ENCODE measurements at places on chromosomes 1 and 21. TPM values are rescaled to one million over a fixed set of nuclear protein-coding genes. Genes with fewer than 3 reads are reported as not detected.

DNA sequence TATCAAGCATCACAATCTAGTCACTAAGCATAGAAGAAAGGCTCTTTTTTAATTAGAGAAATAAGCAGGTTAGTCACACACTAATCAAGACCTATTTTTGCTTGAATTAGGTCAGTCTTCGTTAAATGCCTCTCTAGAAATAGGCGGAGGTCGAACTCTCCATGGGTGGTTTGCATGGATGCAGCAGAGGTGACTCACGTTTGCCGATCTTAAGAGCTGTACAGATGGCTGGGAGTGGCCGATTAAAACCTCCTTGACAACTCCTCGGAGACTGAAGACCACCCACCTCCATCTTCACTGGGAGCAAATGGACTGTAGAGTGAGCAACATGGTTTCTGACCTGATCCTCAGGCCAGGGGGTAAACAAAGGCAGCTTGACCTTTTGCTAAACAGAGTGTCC, 249.3 kb downstream of the ZNF648 start:
- no peaks in the 10 kb centered on the region for H3K4me1 ChIP-seq
- no peak for DNase-seq
- H3K27me3 ChIP-seq: no peaks in the 10 kb centered on the region
- H3K4me3 ChIP-seq: no peak overlapping the region

The AADACL4 gene
- total RNA-seq: not detected

DNA sequence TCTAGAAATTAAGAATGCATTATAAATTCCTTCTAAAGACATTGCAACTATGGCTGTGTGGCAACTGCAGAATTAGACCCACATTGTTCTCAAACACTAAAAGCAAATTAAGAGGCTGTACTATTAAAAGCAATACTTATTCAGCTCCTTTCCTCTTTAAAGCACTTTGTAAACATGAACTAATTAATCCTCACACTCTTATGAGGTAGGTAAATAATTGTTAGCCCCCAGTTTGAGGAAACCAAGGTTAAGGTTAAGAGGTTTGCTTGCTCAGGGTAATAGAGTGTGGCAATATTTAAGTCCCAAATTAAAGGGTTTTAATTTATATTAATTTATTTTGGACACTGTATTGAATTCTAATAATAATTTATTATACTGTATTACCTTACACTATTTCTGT, 553.8 kb downstream of the LRRIQ3 start:
- no peak overlapping the region for H3K4me3 ChIP-seq
- H3K27ac ChIP-seq: no peak overlapping the region
- no peaks in the 10 kb centered on the region for H3K4me1 ChIP-seq
- H3K27me3 ChIP-seq: no peaks in the 10 kb centered on the region

The LACTBL1 gene
- not detected for total RNA-seq

The EVA1C gene
- 22.1 TPM for total RNA-seq

- H3K27ac ChIP-seq: no peak overlapping the region
- no peaks in the 10 kb centered on the region for H3K27me3 ChIP-seq
- no peak overlapping the region for H3K4me3 ChIP-seq
These were observed 33.9 kb upstream of the ASPM start for GRCh38 chr1:197180252-197180878.

The EPS8L3 gene
- 0.47 TPM for total RNA-seq

DNA sequence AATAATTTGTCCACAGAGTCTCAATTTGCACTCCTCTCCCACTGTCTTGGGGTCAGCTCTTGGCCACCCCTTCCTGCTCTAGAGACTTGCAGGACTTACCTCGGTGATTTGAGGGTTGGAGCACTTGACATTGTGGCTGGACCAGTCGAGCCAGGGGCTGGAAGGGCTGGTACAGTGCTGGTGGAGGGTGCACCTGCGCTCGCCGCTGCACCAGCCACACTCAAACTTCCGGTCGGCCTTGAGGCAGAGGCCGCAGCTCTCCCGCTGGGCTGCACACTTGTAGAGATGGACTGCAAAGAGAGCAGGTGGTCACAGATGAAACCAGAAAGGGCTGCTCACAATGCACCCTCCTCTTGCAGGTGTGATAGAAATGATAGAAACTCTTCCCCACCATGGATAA, 165.0 kb downstream of the PLXNA2 start:
- H3K4me3 ChIP-seq: no peak overlapping the region
- no peaks in the 10 kb centered on the region for H3K4me1 ChIP-seq
- H3K27ac ChIP-seq: no peak overlapping the region
- no peaks in the 10 kb centered on the region for H3K36me3 ChIP-seq
- H3K27me3 ChIP-seq: no peaks in the 10 kb centered on the region

The TEDDM1 gene
- not detected for total RNA-seq

The MAP10 gene
- total RNA-seq: 2.7 TPM

DNA sequence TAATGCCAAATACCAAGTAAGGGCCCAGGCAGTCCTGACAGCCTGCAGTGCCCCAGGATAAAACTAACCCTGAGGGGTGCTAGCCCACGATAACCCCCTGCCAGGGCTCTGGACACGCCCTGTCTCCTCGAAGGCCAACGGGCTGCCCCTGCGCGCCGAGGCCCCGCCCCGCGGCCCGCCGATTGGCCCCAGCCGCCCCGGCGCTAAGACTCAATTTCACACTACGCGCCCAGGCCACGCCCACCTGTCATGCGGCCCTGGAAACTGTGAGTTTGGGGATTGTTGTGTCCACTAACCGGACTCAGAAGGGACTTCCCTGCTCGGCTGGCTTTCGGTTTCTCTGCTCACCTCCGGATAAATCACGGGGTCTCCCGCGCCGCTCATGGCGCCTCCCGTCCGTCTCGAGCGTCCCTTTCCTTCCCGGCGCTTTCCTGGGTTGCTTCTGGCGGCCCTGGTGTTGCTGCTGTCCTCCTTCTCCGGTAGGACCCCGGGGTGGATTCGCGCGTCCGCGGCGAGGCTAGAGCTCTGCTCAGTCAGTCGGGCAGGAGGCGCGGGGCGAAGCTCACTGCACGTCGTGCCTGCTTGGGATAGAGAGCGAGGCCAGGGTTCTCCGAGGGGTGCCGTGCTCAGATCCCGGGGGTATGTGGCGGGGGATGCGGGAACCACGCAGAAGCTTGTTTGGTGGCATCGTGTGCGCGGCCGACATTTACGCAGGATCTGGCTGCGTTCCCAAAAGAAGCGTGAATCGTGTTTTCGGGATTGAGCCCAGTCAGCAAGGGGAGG, at the start of gene CR1L:
Gene CR1L, plus strand, starts transcription at position 282 of the 783 bp plus-strand sequence. Its CDS starts 101 bp downstream, at position 383.
- H3K4me3 ChIP-seq: peak within 1 kb of the TSS; percentile 58
- no peaks in the 10 kb centered on the region for H3K36me3 ChIP-seq
- H3K4me1 ChIP-seq: no peaks in the 10 kb centered on the region
- DNase-seq: peak; percentile 73

The ATG4C gene
- total RNA-seq: 10.8 TPM

- H3K4me3 ChIP-seq: no peak overlapping the region
- H3K36me3 ChIP-seq: no peaks in the 10 kb centered on the region
- no peaks in the 10 kb centered on the region for H3K27me3 ChIP-seq
- no peaks in the 10 kb centered on the region for H3K4me1 ChIP-seq
These were observed 17.6 kb upstream of the NID1 start for GRCh38 chr1:236082526-236082925.

The TCHHL1 gene
- not detected for total RNA-seq

DNA sequence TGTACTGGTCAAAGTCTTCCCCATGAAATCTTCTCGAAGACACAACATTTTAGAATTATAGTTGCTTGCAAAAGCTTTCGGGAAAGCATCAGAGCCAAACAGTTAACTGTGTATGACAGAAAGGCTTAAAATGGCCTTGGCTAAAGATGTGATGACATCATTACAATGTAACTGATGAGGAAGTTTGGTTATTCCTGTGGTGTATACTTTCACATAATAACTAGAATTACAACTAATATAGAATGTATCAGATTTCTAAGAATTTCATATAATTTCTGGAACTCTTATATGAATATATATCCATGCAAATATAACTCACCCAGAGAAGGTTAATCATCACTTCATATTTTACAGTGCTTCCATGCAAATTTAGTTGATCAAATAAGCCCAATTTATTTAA, 8.4 kb downstream of the TP73 start:
- no peaks in the 10 kb centered on the region for H3K36me3 ChIP-seq
- no peaks in the 10 kb centered on the region for H3K4me1 ChIP-seq
- no peak overlapping the region for H3K4me3 ChIP-seq
- peaks cover 42% of the 10 kb centered on the region for H3K27me3 ChIP-seq

- no peak for DNase-seq
- H3K4me1 ChIP-seq: peaks cover 6% of the 10 kb centered on the region
- H3K27me3 ChIP-seq: peaks cover 21% of the 10 kb centered on the region
- peak overlapping the region; percentile 24 for H3K4me3 ChIP-seq
- H3K27ac ChIP-seq: no peak overlapping the region
- H3K36me3 ChIP-seq: no peaks in the 10 kb centered on the region
These were observed 585 bp downstream of the NEGR1 start for GRCh38 chr1:72281637-72282270.

GRCh38 chr1:150507912-150508864, at the start of gene ECM1:
Gene ECM1, plus strand, starts transcription at chr1:150508109. Its CDS starts 101 bp downstream, at chr1:150508210.
- DNase-seq: no peak
- no peaks in the 10 kb centered on the region for H3K4me1 ChIP-seq
- peaks cover 14% of the 10 kb centered on the region for H3K36me3 ChIP-seq

DNA sequence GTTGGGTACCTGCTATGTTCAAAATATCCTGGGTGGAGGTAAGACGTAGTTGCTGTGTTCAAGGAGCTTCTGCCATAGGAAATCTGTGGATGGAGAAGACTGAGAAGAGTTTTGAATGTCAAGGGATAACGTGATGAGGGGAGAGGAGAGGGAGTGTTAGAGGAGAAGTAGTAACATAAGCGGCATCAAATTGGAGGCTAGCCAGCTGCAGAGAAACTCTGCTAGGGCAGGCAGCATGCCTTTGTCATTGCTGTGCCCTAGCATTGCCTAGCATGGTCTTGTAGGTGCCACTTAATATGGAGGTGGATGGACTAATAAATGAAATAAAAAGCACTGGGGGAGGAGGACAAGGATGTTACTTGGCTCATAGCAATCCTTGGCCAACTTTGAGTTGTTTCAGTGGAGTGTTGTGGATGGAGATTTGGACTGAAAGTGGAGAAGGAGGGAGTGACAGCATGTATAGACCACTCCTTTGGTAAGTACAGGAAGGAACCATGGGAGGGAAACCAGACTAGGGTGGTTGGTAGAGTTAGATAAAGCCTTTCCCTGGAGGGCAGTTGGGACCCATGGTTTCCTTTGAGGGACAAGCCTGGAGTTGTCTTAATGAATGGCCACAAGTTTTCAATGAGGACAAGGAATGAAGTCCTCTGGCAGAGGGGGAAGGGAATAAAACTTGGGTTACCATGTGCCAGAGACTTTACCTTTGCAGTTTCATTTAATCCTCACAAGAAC, 6.3 kb downstream of the VANGL1 start:
- H3K27me3 ChIP-seq: no peaks in the 10 kb centered on the region
- H3K4me1 ChIP-seq: peaks cover 22% of the 10 kb centered on the region
- DNase-seq: no peak
- H3K4me3 ChIP-seq: no peak overlapping the region

DNA sequence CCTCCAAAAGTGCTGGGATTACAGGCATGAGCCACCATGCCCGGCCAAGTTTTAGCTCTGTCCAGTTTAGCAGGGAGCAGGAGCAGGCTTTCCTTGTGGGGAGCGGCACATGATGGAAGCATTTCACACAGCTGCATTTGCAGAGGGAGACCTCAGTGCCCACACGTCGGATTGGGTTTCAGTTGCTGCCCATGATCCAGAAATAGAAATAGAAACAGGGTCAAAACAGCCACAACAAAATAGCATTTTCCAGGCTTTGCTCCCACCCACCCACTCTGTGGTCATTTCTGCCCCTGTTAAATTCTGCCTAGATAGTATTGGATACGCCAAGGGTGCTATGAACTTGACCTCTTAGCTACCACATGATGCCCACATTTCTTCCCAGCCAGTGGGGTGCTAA, 128.4 kb downstream of the CNIH3 start:
- H3K4me3 ChIP-seq: no peak overlapping the region
- H3K27ac ChIP-seq: no peak overlapping the region
- peaks cover 3% of the 10 kb centered on the region for H3K4me1 ChIP-seq
- no peak for DNase-seq
- H3K36me3 ChIP-seq: no peaks in the 10 kb centered on the region
- H3K27me3 ChIP-seq: no peaks in the 10 kb centered on the region

GRCh38 chr1:10652626-10653025, 143.8 kb downstream of the CASZ1 start:
- H3K36me3 ChIP-seq: no peaks in the 10 kb centered on the region
- H3K4me1 ChIP-seq: no peaks in the 10 kb centered on the region
- H3K27ac ChIP-seq: no peak overlapping the region
- no peak overlapping the region for H3K4me3 ChIP-seq

DNA sequence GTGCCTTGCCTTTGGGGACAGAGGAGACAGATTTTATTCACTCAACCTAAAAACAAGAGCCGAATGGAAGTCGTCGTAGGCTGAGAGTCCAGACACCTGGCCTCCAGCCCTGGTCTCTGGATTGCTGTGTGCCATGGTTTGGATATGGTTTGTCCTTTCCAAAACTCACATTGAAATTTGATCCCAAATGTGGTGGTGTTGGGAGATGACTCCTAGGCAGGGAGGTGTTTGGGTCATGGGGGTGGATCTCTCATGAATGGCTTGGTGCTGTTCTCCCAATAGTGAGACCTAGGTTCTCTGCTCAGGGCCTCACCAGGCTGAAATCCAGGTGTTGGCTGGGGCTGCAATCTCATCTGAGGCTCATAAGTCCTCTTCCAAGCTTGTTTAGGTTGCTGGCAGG, 75.5 kb downstream of the FOXD2 start:
- no peaks in the 10 kb centered on the region for H3K4me1 ChIP-seq
- no peak overlapping the region for H3K27ac ChIP-seq
- no peak overlapping the region for H3K4me3 ChIP-seq
- peaks cover 5% of the 10 kb centered on the region for H3K27me3 ChIP-seq

The CLEC20A gene
- total RNA-seq: not detected

DNA sequence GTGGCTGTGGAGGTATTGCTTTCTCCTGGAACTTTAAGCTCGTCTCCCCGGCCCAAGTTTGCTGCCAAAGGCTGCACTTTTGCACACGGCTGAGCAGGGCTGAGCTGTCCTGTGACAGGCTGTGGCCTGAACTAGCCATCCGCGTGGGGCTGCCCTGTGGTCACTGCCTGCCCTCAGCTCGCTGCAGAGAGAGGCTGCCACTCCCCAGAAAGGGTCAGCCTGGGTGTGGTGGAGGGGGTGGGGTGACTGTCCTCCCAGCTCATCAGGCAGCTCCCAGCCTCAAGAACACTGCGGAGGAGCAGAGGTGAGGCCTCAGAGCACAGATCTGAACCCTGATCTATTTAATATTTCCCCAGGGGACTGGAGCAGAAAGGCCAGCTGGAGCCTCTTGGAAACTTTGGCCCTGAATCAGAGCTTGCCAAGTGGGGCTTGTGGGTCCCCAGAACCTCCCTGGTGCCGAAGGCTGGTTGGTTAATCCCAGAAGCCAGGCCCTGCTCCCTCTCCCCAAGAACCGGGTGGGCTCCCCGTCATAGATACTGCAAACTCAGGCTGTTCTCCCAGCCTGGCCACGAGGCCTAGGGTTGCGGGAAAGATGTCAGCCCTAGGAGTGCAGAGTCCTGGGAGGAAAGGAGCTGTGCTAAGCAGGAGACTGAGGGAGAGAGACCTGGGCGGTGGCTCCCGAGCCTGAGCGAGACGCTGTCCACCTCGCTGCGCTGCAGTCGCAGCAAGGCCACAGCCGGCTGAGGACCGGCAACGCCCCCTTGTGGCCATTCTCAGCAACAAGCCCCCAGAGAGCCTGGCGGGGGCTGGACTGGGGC, 125.1 kb upstream of the IPO9 start:
- no peak overlapping the region for H3K4me3 ChIP-seq
- DNase-seq: peak; percentile 44
- no peak overlapping the region for H3K27ac ChIP-seq
- H3K4me1 ChIP-seq: peaks cover 5% of the 10 kb centered on the region

- no peaks in the 10 kb centered on the region for H3K36me3 ChIP-seq
- H3K27ac ChIP-seq: no peak overlapping the region
- H3K27me3 ChIP-seq: no peaks in the 10 kb centered on the region
- H3K4me1 ChIP-seq: no peaks in the 10 kb centered on the region
- DNase-seq: no peak
- no peak overlapping the region for H3K4me3 ChIP-seq
These were observed 372.1 kb upstream of the VAMP3 start for GRCh38 chr1:7398982-7399381.

All from T-cell (primary cell).